ENCODE measurements at places on chromosomes 2 and 18.

GRCh38 chr2:96547203-96547641 lies 10.7 kb downstream of the ARID5A start:
- no peak for DNase-seq

GRCh38 chr2:198390670-198391069 lies 586.3 kb downstream of the PLCL1 start:
- no peak for DNase-seq

GRCh38 chr2:56380861-56381260 lies 197.1 kb downstream of the CCDC85A start:
- DNase-seq = no peak

DNA sequence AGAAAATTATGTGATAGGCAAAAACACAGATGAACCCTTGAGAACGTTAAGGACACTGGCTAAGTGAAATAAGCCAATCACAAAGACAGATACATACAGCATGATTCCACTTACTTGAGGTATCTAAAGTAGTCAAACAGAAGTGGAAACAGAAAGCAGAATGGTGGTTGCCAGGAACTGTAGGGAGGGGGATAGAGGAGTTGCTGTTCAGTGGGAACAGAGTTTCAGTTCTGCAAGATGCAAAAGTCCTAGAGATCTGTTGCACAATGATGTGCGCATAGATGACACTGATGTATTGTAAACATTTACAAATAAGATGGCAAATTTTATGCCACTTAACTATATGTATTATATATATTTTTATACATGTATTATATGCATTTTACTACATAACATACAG lies 59.7 kb downstream of the POLE4 start:
- no peak for DNase-seq

- DNase-seq = no peak
Observed at GRCh38 chr2:154381931-154382794, 316.3 kb upstream of the KCNJ3 start.

DNA sequence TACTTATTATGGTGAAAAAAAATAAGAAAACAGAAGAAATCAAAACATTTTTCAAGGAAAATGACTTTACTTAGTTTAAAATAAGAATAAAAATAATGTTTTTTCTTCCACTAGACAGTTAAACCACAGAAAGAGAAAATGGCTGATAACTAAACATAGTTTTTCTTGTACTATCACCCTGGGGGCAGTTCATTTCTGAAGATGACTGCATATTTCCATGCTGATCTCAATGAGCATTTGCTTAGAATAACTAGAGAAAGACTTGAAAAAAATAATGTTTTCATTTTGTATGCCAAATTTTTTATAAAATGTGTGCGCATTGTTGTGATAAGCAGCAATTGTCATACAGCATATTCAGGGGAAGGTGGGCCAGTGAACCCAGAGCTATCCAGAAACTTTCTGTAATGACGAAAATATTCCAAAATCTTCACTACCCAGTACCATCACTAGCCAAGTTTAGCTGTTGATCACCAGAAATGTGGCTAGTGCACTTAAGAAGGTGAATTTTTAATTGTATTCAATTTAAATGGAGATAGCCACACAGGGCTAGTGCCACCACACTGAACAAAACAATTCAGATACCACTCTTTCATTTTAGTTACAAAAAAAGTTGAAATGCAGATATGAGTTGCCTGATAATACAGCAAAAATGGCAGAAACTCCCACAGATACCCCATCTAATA lies 513.4 kb upstream of the NETO1 start:
- DNase-seq = no peak

DNA sequence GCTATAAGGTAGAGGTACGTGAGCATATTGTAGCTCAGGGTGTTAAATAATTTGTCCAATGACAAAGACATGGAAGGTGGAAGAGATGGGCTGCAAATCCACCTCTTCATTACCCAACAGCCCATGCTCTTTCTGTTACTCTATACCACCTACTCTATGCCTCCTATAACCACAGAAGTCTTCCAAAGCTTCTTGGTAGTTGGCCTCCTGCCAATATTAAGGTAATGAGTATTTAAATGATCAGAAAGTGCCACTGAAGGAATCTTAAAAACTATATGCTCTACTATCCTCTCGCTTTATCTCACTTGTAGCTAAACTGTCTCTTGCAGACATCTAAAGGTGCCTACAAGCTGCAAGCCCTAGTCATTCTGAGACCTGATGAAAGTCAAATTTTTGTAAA lies 41.1 kb downstream of the SULT1C2 start:
- no peak for DNase-seq

DNA sequence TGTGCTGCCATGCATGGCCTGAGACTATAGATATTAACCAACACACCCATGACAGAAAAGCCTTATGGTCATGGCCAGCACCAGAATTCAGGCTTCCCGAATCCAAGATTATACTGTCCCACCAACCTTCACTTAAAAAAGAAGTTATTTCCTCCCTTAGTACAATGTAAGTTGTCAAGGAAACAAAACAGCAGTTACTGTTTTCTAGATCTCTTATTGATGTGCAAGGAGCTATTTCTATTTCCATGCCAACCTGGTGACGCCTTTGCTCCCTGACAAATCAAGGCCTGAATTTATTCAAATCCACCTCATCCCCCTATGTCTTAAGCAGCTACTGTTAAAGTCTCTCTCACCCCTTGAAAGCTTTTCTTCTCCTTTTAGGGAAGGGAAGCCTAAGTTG lies 249.3 kb downstream of the ZNF521 start:
- DNase-seq = no peak

GRCh38 chr18:66616523-66616983 lies 12.7 kb upstream of the CDH19 start:
- DNase-seq = no peak
